Amniotic stem cell (primary cell): ENCODE measurements at places on chromosomes 1 and 21.
A peak's percentile ranks its signal among the peaks of the same experiment; 100 is the strongest.

- no peak for DNase-seq
Measured at GRCh38 chr1:232696466-232696865, 66.5 kb upstream of the SIPA1L2 start.

GRCh38 chr1:14689996-14690615 lies 91.6 kb downstream of the KAZN start:
- DNase-seq, result no peak

GRCh38 chr1:216248628-216249027 lies 174.6 kb downstream of the USH2A start:
- no peak for DNase-seq

DNA sequence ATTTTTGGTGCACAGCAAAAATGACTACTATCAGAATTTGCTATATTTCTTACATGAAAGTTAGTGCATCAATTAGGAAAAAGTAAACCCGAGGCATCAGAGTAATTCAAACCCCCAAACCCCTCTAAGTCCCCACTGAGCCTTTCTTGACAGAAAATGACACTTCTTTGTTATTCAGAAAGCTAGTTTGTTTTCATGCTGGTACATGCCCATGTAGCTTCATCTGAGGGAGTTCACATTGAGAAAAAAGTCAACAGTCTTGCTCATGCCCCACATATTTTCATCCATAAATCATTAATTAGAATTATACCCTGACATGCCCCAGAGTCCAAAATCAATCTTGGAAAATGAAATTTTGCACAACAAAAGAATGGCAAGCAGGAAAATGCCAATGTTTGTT lies 39.9 kb upstream of the PDC start:
- no peak for DNase-seq

GRCh38 chr21:34819357-34819999 lies 150.7 kb downstream of the CLIC6 start:
- DNase-seq, result no peak

- peak; percentile 20 for DNase-seq
Measured at GRCh38 chr1:210232511-210233215, at the start of gene SERTAD4. SERTAD4 (plus strand) TSS chr1:210232796; CDS start chr1:210237961, 5,165 bp downstream.

- no peak for DNase-seq
Measured at GRCh38 chr1:192518700-192519099, 56.9 kb upstream of the RGS1 start.

GRCh38 chr1:16198444-16199156 lies 13.9 kb downstream of the ARHGEF19 start:
- no peak for DNase-seq

- no peak for DNase-seq
Measured at GRCh38 chr1:193270996-193271395, 84.6 kb upstream of the B3GALT2 start.

DNA sequence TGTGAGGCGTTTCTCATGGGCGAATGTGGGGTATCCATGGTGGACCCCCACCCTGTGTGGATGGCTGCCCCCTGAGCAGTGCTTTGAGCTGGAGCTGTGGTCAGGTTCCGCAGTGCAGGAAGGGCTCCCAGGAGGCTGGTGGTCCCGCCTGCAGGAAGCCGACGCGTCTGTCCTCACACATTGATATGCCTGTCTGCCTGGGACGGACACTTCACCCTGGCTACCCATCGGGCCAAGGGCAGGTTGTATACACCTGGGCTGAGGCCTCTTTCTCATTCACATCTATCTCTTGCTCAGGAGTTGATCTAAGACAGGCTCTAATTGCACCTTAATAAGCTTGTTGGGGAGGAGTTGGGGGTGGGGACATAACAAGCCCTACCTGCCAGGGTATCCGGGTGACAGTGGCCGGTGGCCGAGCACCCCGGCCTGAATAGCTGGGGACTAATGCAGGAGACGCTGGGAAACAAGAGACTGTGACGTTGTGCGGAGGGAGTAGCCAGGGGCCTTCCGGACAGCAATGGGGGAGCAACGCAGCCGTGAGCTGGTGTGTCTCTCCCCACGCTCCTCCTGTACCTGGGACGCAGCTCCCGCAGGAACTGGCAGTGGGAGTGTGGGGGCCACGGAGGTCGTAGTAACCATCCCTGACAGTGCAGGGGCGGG lies 21.7 kb downstream of the PDXK start:
- DNase-seq, result no peak

DNA sequence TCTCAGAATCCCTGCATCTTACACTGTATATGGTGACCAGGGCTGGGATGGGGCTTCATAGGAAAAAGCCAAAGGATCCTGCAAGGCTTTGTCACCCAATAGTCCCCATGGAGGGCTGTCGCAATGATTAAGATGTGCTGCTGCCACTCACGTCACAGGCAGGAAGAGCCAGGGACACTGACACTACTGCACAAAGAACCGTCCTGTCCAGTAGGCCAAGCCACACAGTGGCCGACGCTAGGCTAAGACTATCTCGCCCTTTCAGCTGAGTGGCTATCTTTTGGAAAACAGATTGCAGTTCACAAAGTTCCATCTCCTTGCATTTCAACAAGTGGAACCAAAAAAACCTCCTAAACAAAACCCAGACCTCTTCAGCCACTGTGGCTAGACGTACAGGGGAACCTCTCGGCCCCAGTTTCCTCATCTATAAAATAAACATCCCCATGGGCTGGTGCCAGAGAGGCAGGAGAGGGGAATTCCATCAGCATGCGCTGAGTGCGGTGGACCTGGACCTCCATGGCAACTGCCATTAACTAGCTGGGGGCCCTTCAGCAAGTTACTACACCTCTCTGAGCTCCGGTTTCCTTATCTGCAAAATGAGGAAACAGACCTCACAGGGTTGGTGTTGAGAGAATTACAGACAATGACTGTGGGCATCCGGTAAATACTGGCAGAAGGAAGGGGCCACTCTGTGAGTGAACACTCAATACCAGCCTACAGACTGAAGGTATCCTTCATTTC lies 8.7 kb downstream of the CAPZB start:
- DNase-seq, result no peak

- DNase-seq, result peak; percentile 68
Measured at GRCh38 chr1:116122955-116123757, 12.0 kb downstream of the MAB21L3 start.

DNA sequence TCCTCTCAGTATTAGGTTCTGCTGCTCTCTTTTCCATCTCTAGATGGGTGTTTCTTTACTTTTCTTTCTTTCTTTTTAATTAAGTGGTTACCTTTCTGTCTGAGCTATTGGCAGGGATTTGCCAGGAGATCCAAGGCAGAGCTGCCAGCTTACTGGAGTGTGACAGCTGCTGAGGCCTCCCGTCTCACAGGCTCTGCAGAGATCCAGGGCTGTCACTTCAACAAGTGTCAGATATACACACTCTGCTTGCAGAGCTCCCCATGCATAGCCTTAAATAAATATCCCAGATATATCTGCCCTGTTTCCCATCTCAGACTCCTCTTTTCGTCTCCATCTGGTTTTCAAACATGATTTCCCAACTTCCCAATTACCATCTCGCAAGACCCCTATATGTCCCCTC lies 124.3 kb downstream of the NOS1AP start:
- no peak for DNase-seq

GRCh38 chr1:30902593-30903290 lies 5.8 kb downstream of the SDC3 start:
- DNase-seq, result no peak
